ENCODE measurements at places on chromosomes 4 and X. TPM values are rescaled to one million over a fixed set of nuclear protein-coding genes. Genes with fewer than 3 reads are reported as not detected.
A peak's percentile ranks its signal among the peaks of the same experiment; 100 is the strongest.

The CLDN34 gene
- total RNA-seq = not detected

The TKTL2 gene
- not detected for total RNA-seq

The GPR50 gene
- not detected for total RNA-seq

The HEPH gene
- total RNA-seq = 2.7 TPM

The PAGE5 gene
- total RNA-seq = 254 TPM

DNA sequence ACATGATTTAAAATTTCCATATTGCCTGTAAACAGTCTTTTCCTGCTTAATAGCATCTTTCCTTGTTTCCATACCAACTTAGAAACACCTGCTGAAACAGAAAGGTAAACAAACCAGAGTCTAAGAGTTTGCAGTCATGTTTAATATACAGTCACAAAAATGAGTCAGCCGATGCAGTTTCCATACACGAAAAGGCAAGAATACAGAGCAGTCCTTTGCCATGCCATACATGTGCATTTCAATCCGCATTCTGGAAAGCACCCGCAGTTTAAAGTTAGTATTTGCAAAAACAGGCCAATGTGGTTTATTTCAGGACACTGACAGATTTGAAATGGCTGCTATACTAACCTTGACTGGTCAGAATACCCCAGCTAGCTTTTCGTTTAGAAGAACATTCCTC lies 32.1 kb downstream of the ASB5 start:
- DNase-seq = peak; percentile 8

DNA sequence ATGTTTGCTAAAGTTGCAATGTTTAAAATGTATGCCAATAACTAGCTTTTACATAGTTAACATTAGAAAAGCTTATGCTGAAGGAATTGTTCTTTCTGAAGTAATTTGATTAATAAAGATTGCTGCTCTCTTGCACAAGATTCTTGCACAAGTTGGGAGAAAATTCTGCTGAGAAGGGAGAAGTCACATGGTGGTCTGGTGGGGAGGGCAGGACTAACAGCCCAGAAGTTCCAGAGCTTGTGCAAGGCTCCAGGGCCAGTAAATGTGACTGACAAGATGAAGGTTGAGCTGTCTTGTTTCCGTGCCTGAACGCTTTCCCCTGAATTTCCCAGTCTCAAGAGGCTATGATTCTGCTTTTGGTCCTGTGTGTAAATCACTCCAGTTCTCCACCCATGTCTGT lies 112.9 kb upstream of the VCX start:
- DNase-seq = no peak

GRCh38 chr4:69750346-69750745 lies 10.1 kb downstream of the SULT1B1 start:
- no peak for DNase-seq

DNA sequence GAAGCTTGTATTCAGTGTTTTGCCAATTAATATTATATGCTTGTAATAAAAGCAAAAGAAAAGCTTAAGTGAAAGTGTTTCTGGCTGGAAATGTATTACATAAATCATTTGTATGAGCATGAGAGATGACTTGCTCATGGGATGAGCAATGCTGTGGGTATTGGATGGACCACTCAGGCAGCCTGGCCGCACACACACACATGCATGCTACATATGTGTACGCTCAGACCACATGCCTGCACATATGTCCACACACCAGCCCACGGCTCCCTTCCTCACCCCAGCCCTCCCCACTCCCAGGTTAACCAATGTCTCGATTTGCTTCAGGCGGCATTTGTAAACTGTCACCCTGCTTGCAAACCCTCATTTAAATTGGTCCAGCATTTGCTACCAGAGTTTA lies 55.9 kb downstream of the CPLX1 start:
- DNase-seq = no peak

DNA sequence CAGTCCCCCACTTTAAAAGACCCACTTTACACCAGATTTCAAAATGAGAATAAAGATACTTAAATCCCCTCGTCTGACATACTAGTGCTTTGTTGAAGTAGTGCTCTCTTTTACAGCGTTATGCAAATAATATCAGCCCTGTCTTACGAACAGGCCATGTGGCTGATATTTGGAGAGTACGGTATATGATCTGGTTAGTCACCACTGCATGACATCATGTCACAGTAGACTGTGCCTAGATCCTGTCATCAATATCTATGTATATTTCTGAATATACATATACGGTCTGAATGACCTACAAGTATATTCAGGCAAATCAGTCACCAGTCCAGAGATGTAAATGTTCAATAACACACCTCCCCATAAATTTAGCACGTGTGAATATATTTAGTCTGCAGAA lies 25.4 kb upstream of the XAGE1B start:
- no peak for DNase-seq

DNA sequence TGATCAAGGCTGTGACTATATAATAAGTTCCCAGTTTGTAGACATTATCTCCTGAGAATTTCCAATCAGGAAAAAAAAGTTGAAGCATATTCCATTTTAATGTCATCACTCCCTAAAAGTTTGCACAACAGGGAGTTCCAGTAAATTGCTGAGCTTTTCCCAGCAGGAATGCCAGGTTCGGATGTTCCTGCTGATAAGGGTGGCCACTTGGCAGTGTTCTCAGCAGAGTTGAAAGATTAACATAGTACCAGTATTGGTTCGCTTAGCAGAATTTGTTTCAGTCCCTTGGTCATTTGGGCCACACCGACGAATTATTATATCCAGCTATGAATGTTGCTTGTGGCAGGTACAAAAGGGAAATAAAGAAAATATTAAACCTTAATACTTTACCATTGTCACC lies 5.2 kb upstream of the CXCL2 start:
- DNase-seq = no peak

DNA sequence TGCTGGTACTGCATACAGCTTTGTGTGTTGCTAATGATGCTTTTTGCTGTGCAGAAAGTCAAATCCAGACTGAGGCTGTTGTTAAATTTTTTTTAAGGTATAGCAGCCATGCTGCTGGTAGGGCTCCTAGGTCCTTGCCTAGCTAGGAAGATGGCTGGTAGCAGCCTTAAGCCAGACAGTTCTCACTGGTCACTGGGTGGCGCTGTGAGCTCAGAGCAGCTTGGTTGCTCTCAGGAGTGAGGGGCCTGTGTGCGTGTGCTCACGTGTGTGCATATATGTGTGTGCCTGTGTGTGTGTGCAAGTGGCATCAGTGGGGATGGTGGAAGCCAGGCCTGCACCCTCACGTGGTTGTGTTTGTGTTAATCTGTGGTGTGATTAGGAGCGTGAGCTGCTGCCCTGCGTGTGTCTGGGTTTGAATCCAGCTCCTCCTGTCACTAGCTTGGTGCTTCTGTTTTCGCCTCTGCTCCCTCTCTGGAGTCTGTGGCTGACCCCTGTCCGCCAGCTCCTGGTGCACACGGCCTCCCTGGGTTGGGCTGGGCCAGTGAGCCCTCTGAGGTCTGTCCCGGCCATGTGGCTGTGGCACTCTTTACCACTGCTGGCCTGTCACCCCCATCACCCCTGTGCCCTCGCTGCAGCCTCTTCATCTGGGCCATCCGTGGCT lies 46.1 kb downstream of the SORCS2 start:
- DNase-seq = no peak

DNA sequence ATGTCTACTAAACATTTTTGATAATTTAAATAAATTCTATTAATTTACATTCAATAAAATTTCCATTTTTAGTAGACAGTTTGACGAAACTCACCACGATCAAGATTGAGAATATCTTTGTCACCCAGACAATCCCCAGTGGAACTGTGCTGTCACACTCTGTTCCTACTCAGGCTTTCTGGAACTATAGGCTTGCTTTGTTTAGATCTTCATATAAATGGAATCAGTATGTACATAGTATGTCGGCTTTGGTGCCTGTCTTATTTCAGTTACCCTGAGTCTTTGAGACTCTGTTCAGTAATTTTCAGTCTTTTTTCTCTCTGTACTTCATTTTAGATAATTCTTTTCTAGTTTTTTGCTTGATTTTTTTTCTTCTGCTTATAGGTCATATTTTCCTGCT lies 163.5 kb upstream of the EMCN start:
- no peak for DNase-seq

- no peak for DNase-seq
Measured at GRCh38 chr4:77434299-77435092, 171.1 kb upstream of the CXCL13 start.

GRCh38 chr4:160019936-160020335 lies 917.1 kb downstream of the RAPGEF2 start:
- DNase-seq = no peak

GRCh38 chr4:23878246-23878891 lies 11.5 kb downstream of the PPARGC1A start:
- DNase-seq = no peak

- no peak for DNase-seq
Measured at GRCh38 chr4:151957153-151957552, 196.3 kb upstream of the GATB start.

- no peak for DNase-seq
Measured at GRCh38 chr4:22695917-22696316, 3.2 kb downstream of the GBA3 start.

- no peak for DNase-seq
Measured at GRCh38 chr4:87804871-87805270, 5.5 kb downstream of the IBSP start.

GRCh38 chr4:30721185-30722091 lies 1.3 kb downstream of the PCDH7 start:
- DNase-seq = no peak

DNA sequence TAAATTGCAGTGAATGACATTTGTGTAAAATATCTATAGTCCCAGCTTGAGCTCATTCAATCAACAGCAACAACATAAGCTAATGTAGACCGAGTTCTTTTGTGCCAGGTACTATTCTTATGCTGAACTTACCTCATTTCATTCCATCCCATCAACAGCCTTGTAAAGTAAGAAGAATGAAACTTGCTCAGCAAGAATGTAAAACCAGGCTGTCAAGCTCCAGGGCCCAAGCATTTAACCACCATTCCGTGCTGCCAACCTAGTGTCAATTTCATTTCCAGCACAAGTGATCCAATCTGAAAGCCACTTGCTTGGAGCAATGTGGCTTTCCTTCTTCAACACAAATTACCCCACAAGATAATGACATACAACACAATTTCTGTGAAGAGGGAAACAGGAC lies 36.6 kb downstream of the RASSF6 start:
- DNase-seq = no peak

DNA sequence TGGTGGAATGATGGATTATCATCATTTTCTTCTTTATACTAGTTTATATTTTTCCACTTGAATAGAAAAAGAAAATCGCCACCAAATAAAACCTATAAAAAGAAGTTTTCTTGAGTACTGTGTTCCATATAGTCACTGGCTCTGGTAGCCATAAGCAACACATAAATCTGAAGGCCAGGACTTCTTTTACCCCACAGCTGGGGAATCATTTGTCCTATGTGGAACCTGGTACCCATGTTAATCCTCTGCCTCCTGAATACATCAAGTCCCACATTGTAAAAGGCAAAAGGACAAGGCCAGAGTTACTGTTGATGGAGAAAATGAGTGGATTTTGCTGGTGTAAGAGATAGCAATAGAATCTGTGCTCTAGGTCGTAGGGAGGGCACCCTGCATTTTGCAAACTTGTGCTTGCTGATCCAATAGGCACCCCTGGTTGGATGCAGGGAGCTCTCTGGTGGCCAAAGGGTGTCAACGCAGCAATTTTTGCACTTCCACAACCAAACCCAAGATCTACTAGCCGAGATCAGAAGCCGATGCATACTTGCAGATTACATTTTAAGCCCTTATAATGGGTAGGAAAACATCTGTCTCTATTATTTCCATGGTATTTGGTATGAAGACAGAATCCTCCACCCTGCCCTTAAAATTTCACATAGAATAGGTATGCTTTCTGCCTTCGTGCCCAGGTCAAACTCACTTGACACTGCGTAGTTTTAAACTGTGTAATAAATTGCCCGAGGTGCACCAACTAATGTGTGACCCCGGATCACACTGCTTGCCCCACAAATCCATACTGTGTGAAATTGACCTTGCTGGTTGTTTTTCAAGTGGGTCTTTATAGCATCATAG lies 146.2 kb upstream of the SCML1 start:
- DNase-seq = peak; percentile 76

GRCh38 chrX:21509912-21510311 lies 135.7 kb downstream of the CNKSR2 start:
- DNase-seq = peak; percentile 83

- peak; percentile 26 for DNase-seq
Measured at GRCh38 chr4:149347139-149347538, 468.5 kb downstream of the IQCM start.

- DNase-seq = peak; percentile 61
Measured at GRCh38 chr4:78661921-78662521, 110.5 kb downstream of the ANXA3 start.

GRCh38 chrX:115399306-115399705 lies 109.8 kb downstream of the LUZP4 start:
- DNase-seq = no peak

GRCh38 chr4:153832054-153832453 lies 43.2 kb upstream of the SFRP2 start:
- no peak for DNase-seq

DNA sequence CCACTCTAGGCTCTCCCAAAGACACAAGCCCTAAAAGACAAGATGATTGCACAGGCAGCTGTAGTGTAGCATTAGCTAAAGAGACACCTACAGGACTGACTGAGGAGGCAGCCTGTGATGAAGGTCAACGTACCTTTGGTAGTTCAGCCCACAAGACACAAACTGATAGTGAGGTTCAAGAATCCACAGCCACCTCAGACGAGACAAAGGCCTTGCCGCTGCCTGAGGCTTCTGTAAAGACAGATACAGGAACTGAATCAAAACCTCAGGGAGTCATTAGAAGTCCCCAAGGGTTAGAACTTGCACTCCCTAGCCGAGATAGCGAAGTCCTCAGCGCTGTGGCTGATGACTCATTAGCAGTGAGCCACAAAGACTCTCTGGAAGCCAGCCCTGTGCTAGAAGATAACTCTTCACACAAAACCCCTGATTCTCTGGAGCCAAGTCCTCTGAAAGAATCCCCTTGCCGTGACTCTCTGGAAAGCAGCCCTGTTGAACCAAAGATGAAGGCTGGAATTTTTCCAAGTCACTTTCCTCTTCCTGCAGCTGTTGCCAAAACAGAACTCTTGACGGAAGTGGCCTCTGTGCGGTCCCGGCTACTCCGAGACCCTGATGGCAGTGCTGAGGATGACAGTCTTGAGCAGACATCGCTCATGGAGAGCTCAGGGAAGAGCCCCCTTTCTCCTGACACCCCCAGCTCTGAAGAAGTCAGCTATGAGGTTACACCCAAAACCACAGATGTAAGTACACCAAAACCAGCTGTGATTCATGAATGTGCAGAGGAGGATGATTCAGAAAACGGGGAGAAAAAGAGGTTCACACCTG lies 306.3 kb downstream of the ANK2 start:
- peak; percentile 95 for DNase-seq

- DNase-seq = peak; percentile 12
Measured at GRCh38 chr4:23959396-23960148, 69.7 kb upstream of the PPARGC1A start.

GRCh38 chrX:22041907-22042530 lies 9.9 kb downstream of the PHEX start:
- DNase-seq = no peak

All from HT1080 (cell line).